ENCODE measurements at places on chromosomes 2 and 18. TPM values are rescaled to one million over a fixed set of nuclear protein-coding genes. Genes with fewer than 3 reads are reported as not detected.

Gene RTKN
- 31.9 TPM for total RNA-seq

DNA sequence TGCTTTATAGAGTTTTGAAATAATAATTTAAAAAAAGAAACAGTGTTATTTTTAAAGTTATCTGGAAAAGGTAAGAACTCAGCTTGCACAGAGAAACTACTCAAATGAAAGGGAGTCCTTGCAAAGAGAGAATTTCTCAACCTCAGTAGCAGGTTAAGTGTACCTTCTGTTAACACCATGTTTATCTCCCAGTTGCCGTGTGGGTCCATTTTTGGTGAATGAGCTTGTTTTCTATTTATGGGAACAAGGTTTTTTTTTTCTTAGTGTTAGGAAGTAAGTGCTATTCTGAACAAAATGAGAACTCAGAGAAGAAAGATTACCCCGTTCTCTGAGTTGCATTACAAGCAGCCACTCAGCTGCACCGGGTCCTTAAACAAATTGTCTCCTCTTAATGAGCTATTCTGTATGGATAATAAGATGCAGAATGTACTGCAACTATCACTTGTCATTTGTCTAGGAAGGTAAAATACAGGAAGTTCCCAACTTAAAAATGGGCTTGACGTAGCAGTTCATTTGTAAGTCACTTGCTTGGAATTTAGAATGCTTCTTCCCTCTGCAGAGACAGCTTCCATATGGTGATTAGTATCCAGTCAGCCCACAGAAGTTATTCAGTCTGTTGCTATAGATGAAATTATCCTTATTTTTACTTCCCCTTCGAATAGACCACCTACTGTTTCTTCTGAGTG, 74.9 kb downstream of the LTBP1 start:
- no peak for DNase-seq

DNA sequence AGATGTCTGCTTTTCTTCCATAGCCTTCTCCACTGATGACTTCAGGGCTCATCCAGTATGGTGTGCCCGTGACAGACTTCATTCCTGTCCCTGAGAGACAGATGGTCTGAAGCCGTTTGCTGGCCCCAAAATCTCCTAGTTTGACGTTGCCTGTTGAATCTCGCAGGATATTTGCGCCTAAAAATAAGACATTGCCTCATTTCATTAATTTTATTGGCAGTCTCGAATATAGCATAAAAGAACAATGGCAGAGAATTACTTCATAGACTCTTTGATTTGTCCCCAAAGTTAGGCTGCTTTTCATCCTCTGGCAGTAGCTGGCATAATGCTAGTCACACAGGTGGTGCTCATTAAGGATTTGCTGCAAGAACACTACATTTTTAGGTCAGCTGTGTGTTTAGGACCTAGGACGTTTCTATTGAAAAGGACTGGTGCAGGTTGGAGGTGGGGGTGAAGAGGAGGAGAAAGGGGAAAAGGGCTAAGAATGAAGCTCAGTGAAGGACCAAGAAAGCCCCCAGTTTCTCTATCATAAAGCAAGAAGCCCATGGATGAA, 14.7 kb upstream of the ERCC3 start:
- DNase-seq = no peak

Gene PHLPP1
- 14.7 TPM for total RNA-seq

- DNase-seq = no peak
These were observed 22.7 kb downstream of the IMMT start for GRCh38 chr2:86172610-86173009.

Gene COL5A2
- 1.9 TPM for total RNA-seq

Gene TTN
- 11.4 TPM for total RNA-seq

Gene TEX44
- not detected for total RNA-seq
